IPS DF 6.9 (cell line): ENCODE measurements at places on chromosomes 6 and 20.
A peak's percentile ranks its signal among the peaks of the same experiment; 100 is the strongest.

DNA sequence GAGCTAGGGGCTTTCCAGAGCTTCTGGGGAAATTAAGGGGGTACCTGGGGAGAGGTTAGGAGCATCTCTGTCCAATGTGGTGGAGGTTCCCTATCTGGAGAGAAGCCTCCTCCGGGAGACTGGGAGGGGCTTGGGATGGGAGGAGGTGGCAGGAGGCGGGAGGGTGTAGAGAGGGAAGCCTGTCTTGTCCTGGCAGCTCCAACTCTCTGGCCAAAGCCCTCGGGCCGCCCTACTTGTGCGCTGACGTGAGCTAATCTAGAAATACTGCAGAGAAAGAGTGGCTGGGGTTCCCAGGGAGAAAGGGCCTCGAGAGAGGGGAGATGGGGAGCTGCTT lies 1.6 kb upstream of the SLC32A1 start:
- peaks cover 73% of the 10 kb centered on the region for H3K27me3 ChIP-seq
- peaks cover 10% of the 10 kb centered on the region for H3K4me1 ChIP-seq
- no peaks in the 10 kb centered on the region for H3K36me3 ChIP-seq
- no peak for DNase-seq
- H3K27ac ChIP-seq: no peak overlapping the region

DNA sequence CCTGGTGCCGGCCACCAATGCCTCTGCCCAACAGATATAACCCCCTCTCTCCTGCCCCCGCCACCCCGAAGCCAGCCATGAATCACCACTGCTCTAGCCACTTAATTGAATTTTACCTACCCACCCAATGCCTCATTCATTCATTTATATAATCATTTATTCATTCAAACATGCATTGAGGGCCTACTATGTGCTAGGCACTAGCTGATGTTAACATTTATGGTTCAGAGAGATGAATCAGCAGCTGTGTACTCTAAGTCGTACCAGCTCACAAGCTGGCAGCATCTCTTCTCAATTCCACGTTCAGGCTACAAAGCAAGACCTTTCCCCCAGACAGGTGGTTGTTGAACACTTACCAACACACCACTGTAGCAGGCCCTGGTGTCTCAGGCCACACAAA lies 12.9 kb upstream of the MDGA1 start:
- H3K27ac ChIP-seq: no peak overlapping the region
- no peaks in the 10 kb centered on the region for H3K36me3 ChIP-seq
- no peaks in the 10 kb centered on the region for H3K4me1 ChIP-seq
- no peaks in the 10 kb centered on the region for H3K27me3 ChIP-seq
- no peak overlapping the region for H3K4me3 ChIP-seq

GRCh38 chr6:16121339-16121738 lies 7.5 kb upstream of the MYLIP start:
- H3K4me3 ChIP-seq: no peak overlapping the region
- no peak for DNase-seq
- no peaks in the 10 kb centered on the region for H3K27me3 ChIP-seq

DNA sequence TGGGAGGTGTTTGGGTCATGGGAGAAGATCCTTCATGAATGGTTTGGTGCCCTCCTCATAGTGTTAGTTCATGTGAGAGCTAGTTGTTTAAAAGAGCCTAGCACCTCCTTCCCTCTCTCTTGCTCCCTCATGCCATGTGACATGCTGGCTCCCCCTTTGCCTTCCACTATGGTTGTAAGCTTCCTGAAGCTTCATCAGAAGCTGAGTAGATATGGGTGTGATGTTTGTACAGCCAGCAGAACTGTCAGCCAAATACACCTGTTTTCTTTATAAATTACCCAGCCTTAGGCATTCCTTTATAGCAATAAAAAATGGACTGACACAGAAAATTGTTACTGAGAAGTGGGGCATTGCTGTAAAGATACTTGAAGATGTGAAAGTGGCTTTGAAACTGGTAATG lies 731.1 kb upstream of the FLRT3 start:
- H3K27ac ChIP-seq: no peak overlapping the region
- no peak overlapping the region for H3K4me3 ChIP-seq
- 0 out of 2 replicates have a peak, but pooled peaks cover 2% of the 10 kb centered on the region for H3K4me1 ChIP-seq
- no peaks in the 10 kb centered on the region for H3K36me3 ChIP-seq
- no peak for DNase-seq

- H3K4me3 ChIP-seq: no peak overlapping the region
- H3K4me1 ChIP-seq: no peaks in the 10 kb centered on the region
- no peak for DNase-seq
Measured at GRCh38 chr20:60962367-60963045, 289.6 kb upstream of the CDH4 start.

DNA sequence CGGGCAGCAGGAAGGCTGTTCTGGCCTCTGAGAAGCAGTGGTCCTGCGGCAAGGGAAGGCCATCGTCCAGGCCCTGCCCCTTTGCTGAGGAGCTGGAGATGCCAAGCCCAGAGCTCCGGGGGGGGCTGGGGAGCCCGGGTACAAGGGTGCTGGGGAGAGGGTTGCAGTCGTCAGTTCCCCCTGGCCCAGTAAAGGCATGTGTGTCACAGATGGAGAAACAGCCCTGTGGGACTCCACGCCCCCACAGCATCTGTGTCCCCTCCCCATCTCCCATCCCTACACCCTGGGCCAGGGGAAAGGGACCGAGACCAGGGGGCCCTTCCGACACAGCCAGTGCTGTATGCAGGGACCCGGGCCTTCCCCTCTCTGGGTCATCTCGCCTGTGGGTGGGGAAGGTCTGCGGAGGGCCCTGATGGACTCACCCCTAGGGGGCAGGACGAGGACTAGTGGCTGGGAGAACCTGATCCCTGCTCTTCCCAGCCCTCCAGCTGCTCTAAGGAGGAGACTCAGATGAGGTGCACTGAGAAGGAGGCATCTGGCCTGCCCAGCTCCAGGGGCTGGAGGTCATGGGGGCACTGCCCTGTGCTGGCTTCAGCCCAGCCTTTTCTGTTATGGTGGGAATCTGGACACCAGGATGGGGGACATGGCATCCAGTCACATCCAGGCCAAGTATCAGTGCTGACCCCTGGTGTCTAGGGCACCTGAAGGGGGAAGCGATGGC lies 609 bp downstream of the MYL9 start:
- no peaks in the 10 kb centered on the region for H3K27me3 ChIP-seq
- no peak for DNase-seq
- H3K4me3 ChIP-seq: peak overlapping the region; percentile 58; the same call in 1 of the 2 replicates

- no peak overlapping the region for H3K27ac ChIP-seq
- no peaks in the 10 kb centered on the region for H3K27me3 ChIP-seq
- no peak for DNase-seq
Measured at GRCh38 chr6:126907312-126907711, 211.2 kb upstream of the RSPO3 start.

GRCh38 chr6:2911171-2911570 lies 8.1 kb upstream of the SERPINB9 start:
- H3K4me3 ChIP-seq: no peak overlapping the region
- H3K27me3 ChIP-seq: no peaks in the 10 kb centered on the region
- no peaks in the 10 kb centered on the region for H3K36me3 ChIP-seq
- no peak for DNase-seq

- H3K27ac ChIP-seq: no peak overlapping the region
- H3K4me3 ChIP-seq: no peak overlapping the region
- H3K27me3 ChIP-seq: no peaks in the 10 kb centered on the region
- H3K4me1 ChIP-seq: no peaks in the 10 kb centered on the region
- no peak for DNase-seq
Measured at GRCh38 chr6:5425797-5426196, 164.5 kb downstream of the FARS2 start.

GRCh38 chr6:73691512-73691911 lies 4.5 kb upstream of the CD109 start:
- no peaks in the 10 kb centered on the region for H3K27me3 ChIP-seq
- no peak overlapping the region for H3K27ac ChIP-seq
- no peak overlapping the region for H3K4me3 ChIP-seq
- no peaks in the 10 kb centered on the region for H3K4me1 ChIP-seq
- no peak for DNase-seq

DNA sequence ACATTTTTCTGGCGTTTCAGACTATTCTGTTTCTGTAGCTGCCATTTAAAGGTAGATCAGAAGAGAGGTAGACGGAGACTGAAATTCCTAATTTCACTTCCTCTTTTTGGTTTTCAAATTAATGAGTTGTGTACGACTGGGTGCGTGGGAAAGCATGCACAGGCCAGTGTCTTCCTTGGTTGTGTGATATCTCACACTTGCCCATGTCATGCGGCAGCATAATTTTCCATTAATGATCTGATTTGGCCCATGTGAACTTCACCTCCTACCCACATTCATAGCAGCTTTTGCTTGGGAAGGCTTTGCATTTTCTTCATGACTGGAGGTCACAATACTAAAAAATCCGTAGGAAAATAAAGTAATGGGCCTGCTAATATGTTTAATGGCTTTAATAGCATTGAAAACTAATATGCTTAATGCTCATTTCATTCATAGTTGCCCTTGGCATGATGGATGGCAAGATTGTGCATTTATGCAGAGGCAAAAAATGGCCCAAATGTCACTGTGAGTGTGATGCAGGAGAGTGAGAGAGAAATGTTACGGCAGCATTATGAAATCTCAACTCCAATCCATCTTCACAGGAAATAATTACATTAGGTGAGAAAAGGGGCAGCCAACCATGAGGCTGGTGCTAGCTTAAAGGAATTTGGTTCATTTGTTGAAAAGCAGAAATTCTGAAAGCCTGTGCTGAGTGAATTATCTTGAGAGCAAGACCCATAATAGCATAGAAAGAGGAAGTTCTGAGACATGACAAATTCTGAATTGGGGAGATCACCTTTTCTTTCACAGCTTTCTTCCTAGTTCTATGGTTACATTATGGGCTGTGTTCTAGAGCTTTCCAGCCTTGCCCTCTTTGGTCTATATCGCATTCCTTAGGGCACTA lies 69.0 kb upstream of the UST start:
- no peak for DNase-seq
- no peak overlapping the region for H3K4me3 ChIP-seq
- no peaks in the 10 kb centered on the region for H3K4me1 ChIP-seq
- H3K36me3 ChIP-seq: no peaks in the 10 kb centered on the region
- H3K27ac ChIP-seq: no peak overlapping the region

GRCh38 chr6:80548532-80548931 lies 442.1 kb downstream of the BCKDHB start:
- H3K36me3 ChIP-seq: no peaks in the 10 kb centered on the region
- no peaks in the 10 kb centered on the region for H3K27me3 ChIP-seq
- no peak overlapping the region for H3K27ac ChIP-seq
- no peak overlapping the region for H3K4me3 ChIP-seq

DNA sequence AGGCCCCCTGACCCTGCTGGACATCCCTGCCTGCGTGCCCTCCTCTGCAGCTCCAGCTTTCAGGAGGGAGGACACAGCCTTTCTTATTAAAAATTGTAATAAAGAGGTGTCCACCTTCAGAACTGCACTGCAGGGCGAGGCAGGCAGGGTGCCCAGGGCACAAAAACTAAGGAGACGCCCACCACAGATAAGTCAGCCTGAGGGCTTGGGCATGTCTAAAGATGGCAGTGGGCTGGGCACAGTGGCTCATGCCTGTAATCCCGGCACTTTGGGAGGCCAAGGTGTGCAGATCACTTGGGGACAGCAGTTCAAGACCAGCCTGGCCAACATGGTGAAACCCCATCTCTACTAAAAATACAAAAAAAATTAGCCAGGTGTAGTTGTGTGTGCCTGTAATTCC lies 7.0 kb upstream of the C20orf144 start:
- no peaks in the 10 kb centered on the region; the same call in 1 of the 2 replicates for H3K4me1 ChIP-seq
- no peak for DNase-seq
- H3K4me3 ChIP-seq: no peak overlapping the region
- H3K36me3 ChIP-seq: peaks cover 10% of the 10 kb centered on the region
- no peaks in the 10 kb centered on the region for H3K27me3 ChIP-seq

- no peak overlapping the region for H3K4me3 ChIP-seq
- H3K27me3 ChIP-seq: no peaks in the 10 kb centered on the region
- H3K36me3 ChIP-seq: no peaks in the 10 kb centered on the region
- peaks cover 2% of the 10 kb centered on the region; the same call in 1 of the 2 replicates for H3K4me1 ChIP-seq
Measured at GRCh38 chr6:139230391-139230840, 61.4 kb downstream of the TXLNB start.

DNA sequence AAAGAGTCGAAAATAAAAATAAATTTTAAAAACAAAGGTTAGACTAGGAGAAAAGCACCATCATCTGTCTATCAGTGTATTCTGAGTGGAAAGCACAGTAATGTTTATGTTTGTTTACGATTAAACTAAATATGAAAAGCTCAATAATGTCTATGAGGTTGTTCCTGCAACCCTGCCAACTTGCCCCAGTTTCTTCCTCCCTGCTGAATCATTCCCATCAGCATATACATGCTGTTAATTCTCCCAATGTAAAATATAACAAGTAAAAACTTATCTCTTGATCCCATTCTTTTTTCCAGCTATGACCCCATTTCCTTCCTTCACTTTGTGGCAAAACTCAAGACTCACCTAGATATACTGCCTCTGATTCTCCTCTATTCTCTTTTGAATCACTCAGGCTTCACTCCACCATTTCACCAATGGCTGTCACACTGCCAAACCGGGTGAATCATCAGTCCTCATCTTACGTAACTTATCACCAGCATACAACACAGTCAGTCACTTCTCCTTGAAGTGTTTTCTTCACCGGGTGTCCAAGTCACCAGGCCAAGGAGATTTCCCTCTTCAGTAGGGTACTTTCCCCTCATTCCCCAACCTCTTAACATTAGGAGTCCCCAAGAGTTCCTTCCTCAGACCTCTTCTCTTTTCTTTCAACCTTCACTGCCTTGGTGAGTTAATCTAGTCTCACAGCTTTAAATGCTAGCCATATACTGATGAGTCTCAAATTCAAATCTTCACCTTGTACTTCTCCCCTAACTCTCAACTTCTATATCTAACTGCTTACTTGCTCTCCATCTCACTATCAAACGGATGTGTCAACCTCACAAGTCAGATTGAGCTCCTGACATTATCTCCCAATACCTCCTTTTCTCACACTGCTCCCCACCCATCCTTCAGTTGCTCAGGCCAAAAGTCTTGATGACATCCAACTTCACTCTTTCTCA lies 6.2 kb downstream of the TMEM242 start:
- H3K27ac ChIP-seq: no peak overlapping the region
- peaks cover 17% of the 10 kb centered on the region; the same call in 1 of the 2 replicates for H3K36me3 ChIP-seq
- no peak overlapping the region for H3K4me3 ChIP-seq

DNA sequence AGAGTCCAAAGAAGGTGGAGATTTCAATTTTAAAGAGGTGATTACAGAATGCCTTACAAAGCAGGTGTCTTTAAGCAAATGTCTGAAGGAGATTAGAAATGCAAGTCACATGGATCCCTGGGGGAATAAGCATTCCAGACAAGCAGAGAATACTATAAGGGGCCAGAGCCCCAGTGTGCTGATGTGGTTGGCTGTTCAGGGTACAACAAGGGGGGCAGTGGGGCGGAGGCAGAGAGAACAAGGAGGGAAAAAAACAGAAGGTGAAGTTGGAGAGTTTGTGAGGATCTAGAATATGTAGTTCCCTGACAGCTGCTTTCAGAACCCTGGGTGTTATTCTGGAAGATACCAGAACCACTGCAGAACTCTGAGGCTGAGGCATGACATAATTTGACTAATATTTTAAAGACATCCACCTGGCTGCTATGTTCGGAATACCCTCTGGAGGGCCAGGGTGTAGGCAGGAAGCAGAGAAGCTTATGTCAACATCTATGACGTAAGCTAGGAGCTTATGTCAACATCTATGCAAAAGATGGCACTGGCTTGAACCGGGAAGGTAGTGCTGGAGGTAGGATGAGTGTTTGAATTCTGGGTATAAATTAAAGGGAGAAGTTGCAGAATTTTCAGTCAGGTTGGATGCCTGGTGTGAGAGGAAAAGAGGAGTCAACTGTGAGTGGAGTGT lies 276.3 kb upstream of the AGPAT4 start:
- no peak for DNase-seq
- H3K4me3 ChIP-seq: no peak overlapping the region
- no peaks in the 10 kb centered on the region for H3K36me3 ChIP-seq
- H3K4me1 ChIP-seq: no peaks in the 10 kb centered on the region
